ENCODE measurements at places on chromosomes 7 and 10.

DNA sequence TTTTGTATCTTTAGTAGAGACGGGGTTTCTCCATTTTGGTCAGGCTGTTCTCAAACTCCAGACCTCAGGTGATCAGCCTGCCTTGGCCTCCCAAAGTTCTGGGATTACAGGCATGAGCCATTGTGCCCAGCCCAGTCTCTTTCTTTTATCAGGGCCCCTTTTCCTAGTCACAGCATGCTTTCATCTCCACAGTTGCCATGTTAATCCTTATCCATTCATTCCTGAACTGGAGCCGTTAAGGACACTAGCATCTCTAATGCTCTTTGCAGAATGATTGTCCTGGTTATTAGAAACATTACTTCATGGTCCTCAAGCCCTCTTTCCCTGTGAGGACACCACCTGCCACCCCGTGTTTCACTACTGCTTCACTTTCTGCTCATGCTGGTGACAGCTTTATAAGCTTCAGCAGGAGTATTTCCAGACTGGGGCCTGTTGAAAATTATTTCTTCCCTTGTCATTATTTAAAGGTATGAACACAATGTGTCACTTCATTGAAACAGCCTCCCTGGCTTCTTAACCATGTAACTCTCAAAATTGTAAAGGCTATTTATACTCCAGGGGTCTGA, 313.9 kb downstream of the BMPER start:
- DNase-seq, result no peak

- DNase-seq, result no peak
Measured at GRCh38 chr10:78906734-78907390, 161.9 kb upstream of the ZMIZ1 start.

DNA sequence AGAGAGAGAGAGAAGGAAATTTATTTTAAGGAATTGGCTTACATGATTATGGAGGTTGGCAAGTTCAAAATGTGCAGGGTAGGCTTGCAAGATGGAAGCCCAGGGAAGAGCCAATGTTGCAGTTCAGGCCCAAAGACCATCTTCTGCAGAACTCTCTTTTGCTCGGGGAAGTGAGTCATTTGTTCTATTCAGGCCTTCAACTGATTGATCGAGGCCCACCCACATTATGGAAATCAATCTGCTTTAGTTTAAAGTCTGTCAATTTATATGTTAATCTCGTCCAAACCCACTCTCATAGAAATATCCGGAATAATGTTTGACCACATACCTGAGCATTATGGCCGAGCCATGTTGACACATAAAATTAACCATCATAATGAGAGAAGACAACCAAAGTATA, 113.3 kb upstream of the CXCL12 start:
- no peak for DNase-seq

DNA sequence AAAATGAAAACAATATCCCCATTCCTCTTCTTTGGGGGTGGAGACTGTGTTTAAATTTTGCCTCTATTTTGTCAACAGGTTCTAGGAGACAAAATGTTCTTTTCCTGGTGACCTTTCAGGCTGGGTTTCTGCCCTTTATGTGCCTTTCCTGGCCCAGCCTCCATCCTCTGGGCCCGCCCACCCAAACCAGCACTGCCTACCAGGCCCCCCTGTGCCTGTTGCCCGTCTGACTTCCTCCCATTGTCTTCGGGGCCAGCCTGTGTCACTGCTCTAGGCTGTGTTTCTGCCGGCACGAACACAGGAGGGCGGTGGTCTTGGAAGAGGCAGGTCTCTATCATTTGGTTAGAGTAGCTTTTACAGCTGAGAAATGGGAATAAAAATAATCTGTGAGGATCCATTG, 13.9 kb downstream of the TSPAN14 start:
- no peak for DNase-seq

GRCh38 chr7:115359119-115359518, 437.2 kb downstream of the MDFIC start:
- no peak for DNase-seq

GRCh38 chr10:100013621-100014020, 3.9 kb upstream of the DNMBP start:
- DNase-seq, result no peak

DNA sequence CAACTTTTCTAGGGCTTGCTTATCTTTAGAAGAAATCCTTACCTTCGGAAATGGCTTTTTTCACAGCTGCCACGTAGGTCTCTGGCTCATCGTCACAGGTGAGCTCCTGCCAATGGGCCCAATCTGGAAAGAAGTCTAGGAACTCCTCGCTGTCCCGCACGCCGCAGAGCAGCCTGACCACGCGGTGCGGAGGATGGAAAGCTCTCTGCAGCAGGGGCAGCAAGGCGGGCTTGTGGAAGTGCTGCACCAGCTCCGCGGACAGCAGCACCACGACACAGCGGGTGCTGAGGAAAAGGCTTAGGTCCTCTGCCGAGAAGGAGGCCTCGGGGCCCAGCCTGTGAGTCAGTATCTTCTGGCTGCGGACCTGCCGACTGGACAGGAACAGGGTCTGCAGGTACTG, 10.8 kb downstream of the PIK3AP1 start:
- no peak for DNase-seq

GRCh38 chr7:17846935-17847334, 93.4 kb downstream of the SNX13 start:
- no peak for DNase-seq

DNA sequence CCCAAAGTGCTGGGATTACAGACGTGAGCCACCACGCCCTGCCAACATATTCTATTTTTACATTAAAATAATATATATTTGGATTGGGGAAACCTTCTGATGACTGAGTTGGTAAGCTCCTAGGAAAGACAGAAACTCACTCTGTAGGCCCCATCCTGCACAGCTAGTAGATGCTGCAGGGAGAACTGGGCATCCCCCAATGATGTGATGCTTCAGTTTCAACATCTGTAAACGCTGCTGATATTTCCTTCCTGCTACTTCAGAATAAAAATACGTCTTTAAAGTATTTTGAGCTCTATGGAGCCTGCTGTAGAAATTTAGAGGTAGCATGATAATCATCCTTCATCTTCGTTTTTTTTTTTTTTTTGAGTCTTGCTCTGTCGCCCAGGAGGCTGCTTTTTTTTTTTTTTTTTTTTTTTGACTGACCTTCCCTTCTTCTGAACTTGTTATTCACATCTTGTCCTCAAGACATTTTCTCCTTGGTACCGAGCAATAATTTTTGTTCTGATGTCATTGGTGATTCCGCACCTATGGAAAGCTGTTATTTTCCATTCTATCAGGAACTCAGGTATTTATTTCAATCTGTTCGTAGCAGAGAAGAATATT, 21.8 kb upstream of the INPP5F start:
- DNase-seq, result no peak

GRCh38 chr10:62492012-62492869, 118.1 kb downstream of the ZNF365 start:
- peak; percentile 6 for DNase-seq

- no peak for DNase-seq
Measured at GRCh38 chr7:10474048-10474447, 499.6 kb upstream of the PHF14 start.

GRCh38 chr10:47192273-47192672, 107.7 kb upstream of the GDF10 start:
- no peak for DNase-seq

- DNase-seq, result no peak
Measured at GRCh38 chr7:14622559-14622958, 280.0 kb downstream of the DGKB start.

DNA sequence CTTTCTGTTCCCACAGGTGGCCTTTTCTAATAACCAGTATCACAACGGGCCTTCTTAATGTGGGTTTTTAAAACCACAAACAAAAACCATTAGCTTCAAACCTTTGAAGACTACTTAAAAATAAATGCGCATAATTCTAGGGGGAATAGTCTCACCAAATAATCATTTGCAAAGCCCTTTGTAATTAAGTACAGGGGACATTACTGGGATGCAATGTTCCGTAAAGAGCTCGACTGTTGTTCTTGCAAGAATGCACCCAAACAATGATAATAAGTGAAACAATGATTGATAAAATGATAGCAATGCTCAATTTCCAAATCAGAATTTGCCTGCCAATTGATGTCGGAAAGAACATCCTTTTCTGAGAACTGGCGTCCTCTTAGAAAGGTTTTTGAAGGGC, 589.1 kb upstream of the ADARB2 start:
- no peak for DNase-seq

DNA sequence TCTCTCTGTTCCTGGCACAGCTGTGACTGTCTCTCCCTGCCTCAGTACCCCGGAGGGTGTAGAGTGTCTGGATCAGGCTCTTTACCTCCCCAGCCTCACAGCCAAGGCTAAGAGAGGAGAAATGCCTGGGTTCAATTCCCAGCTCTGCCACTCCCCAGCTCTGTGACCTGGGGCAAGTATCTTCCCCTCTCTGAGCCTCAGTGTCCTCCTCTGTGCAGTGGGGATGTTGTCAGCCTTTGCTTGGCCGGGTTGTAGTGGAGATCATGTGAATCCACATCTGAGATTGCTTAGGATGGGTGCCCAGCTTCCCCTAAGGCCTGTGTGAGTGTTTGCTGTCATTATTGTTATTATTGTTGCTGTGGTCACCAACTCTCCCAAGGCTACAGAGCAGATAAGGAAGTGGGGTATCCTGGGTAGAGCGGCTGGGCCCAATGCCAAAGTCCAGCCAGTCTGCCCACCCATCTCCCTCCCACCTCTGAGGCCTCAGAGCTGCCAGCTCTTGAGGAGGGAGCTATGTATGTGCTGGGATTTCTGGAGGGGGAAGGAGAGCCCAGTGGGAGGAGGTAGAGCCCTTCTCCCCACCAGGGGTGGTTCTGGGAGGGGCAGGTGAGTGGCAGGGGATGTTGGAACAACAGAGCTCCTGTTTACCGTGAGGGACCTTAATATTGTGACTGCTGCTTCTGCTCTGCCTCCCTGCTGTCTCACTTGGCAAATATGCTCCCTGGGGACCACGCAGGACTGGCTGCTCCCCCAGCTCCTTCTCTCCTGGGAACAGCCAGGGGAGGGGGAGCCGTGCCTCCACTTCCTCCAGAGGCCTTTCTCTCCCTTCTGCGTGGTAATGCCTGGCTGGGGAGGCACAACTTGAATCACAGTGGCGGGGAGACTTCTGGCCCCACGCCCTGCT, 170.5 kb downstream of the RPS24 start:
- DNase-seq, result no peak

- no peak for DNase-seq
Measured at GRCh38 chr7:24898691-24899090, 81.3 kb downstream of the OSBPL3 start.

GRCh38 chr7:143410521-143411004, 1.9 kb upstream of the EPHA1 start:
- no peak for DNase-seq

- DNase-seq, result no peak
Measured at GRCh38 chr7:43308913-43309705, 196.7 kb downstream of the HECW1 start.

GRCh38 chr7:49845626-49846025, 72.2 kb downstream of the VWC2 start:
- DNase-seq, result no peak

GRCh38 chr7:108181073-108181985, 51.2 kb upstream of the LAMB4 start:
- DNase-seq, result peak; percentile 53

Data from smooth muscle cell of the brain vasculature (primary cell).